ENCODE measurements at places on chromosomes 5 and 9.

- no peak for DNase-seq
Observed at GRCh38 chr5:98096155-98096554, 677.3 kb upstream of the RGMB start.

DNA sequence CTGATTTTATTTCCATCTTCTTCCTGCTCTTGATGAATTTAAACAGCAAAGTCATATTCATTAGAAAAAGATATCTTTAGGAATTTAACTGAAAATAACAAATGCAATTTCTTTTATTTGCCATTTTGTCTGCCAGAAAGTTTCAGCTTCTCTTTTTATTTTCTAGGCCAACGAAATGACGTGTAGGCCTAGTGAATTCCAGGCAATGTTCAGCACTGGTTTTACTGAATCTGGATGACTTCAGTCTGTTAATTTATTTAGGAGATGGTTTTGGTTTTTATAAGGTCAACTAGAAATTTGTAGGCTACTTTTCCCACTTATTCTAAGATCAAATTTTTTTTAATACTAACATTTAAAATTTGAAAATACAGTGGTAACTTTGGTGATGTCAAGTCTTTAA is 129.1 kb upstream of the VCAN start:
- DNase-seq: no peak

DNA sequence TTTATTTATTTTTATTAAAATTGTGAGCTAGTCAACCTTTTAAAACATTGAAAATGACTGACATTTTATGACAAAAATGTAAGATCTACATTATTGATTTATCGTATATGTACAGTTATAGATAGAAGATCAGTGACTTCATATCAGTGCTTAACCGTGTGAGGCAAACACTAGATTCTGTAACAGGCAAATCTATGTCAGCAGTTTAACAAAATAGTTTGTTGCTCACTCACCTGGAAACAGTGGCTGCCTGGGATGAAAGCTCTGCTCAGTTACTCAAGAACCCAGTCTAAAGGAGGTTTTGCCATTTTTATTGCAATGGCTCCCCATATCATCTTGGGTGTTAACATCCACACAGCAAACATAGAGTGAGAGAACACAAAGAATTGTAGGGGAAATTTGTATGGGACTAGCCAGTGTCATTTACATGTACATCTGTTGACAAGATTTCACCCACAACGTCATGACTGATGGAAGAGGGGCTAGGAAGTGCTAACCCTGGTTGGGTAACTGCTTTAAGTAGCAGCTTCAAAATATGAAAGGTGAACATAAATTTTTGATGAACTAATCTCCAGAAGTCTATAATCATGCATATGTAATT is 49.0 kb downstream of the SGCD start:
- no peak for DNase-seq

DNA sequence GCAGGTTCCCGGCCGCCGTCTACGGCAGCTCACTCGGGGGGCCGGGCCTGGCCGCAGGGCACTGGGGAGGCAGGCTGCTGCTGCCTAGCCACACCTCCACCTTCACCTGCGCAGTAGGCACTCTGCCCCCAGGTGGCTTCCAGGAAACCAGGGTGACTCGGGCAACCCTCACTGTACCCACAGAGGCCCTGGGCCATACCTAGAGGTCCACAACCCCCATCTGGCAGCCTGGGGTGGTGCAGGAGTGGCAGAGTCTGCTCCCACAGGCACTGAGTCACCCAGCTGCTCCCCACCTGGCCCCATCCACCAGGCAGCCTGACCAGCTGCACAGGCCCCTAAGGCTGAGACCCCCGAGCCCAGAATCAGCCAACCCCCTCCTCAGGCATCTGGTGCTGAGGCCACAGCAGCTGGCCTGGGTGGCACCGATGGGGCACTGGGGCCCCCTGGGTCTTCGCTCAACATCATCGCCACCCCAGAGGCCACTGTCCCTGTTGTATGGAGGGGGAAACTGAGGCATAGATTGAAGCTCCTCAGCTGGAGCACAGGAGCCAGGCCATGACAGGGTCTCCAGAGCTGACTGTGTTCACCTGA is 70.2 kb downstream of the KCNT1 start:
- no peak for DNase-seq

GRCh38 chr5:125023673-125024072 is 277.2 kb upstream of the ZNF608 start:
- no peak for DNase-seq

Measured in central memory CD4-positive, alpha-beta T cell (primary cell).